ENCODE measurements at places on chromosomes 3 and 15.

DNA sequence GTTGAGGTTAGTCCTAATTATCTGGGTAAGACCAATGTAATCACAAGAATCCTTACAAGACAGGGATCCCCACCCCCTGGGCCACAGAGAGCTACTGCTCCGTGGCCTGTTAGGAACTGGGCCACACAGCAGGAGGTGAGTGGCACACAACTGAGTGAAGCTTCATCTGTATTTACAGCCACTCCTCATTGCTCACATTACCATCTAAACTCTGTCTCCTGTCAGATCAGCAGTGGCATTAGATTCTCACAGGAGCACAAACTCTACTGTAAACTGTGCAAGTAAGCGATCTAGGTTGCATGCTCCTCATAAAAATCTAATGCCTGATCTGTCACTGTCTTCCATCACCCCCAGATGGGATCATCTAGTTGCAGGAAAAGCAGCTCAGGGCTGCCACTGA, 58.5 kb upstream of the CRBN start:
- DNase-seq = no peak

- no peak for DNase-seq
Observed at GRCh38 chr3:43001094-43001553, 22.0 kb downstream of the GASK1A start.

DNA sequence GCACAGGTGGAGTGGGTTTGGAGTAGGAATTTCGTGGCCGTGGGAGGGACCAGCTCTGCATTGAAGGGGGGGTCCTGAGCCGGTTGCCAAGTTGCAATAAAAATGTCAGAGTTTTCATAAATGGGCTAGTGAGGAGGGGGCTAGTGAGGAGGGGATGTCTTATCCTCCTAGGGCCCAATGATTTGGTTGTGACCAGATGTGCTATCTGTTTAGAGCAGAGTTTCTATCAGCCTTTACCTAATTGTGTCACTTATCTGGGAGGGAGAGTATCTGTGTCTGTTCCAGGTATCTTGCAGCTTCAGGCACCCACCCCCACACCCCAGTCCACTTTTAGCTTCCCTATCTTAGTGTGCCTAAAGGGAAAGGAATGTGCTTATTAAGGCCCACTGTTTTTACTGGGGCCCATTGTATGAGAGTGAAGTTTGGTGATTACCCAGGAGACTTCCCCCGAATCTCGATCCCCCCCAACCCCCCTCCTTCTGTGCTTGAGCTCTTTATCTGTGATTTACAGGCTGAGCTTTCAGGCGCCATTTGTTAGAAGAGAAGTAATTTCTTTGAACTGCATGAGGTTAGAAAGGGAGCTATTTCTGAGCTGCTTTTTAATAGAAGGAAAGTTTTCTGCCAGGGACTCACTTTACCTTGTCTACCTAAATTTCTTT, 42.6 kb downstream of the PPCDC start:
- no peak for DNase-seq

- no peak for DNase-seq
Observed at GRCh38 chr3:124483915-124484470, 246.3 kb upstream of the UMPS start.

DNA sequence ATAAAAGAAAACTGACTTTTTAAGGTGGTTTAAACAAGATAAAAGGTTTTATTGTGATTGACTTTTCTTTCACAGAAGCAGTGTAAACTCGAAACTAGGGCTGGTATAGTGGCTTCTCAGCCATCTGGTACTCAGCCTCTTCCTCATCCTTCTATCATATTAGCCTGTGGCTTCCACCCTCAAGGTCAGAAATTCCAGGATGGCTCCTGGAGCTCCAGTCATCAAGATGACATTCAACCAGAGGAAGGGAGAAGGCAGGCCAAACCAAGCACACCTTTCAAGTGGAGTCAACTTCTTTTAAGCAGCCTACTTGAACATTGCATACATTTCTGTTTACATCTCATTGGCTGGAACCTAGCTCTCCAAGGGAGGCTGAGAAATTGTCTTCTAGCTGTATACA, 1.3 kb upstream of the MESD start:
- no peak for DNase-seq

- DNase-seq = no peak
Observed at GRCh38 chr15:89419370-89419984, 76.9 kb downstream of the RHCG start.
